ENCODE measurements at places on chromosomes 1 and 21.

GRCh38 chr21:33042812-33043211, 17.1 kb downstream of the OLIG2 start:
- peak; percentile 67 for DNase-seq

DNA sequence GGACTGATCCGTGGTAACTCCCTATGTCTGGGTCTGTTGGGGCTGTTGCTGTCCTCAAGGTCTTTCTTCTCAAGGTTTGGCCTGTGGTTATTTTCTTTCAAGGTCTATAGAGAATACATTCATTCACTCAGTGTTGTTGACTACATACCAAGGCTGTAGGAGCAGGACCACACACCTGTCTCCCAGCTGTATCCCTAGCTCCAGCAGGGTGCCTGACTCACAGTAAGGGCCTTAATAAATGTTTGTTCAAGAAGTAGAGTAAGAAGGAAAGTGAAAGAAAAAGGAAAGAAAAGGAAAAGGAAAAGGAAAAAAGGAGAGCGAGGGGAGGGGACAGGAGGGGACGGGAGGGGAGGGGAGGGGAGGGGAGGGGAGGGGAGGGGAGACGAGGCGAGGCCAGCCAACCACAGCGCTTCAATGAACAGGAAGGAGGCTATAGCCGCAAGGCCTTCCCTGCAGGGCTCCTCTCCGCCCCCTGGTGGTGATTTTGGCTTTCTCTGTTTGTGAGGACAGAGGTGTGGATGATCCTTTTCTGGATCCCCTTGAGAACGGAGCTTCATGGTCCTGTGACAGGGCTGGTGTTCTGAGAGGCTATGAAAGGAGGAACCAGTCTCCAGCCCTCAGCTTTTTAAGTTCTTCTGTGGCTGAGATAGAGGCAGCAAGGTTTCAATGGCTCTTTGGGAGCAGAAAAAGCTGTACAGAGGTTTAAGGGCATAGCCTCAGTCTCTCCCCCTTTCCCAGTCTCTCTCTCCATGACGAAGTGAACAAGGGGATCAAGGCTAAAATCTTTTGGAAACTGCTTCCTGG, 30.6 kb upstream of the LCE5A start:
- no peak for DNase-seq

- no peak for DNase-seq
Measured at GRCh38 chr1:54327386-54328065, 78.7 kb downstream of the SSBP3 start.

DNA sequence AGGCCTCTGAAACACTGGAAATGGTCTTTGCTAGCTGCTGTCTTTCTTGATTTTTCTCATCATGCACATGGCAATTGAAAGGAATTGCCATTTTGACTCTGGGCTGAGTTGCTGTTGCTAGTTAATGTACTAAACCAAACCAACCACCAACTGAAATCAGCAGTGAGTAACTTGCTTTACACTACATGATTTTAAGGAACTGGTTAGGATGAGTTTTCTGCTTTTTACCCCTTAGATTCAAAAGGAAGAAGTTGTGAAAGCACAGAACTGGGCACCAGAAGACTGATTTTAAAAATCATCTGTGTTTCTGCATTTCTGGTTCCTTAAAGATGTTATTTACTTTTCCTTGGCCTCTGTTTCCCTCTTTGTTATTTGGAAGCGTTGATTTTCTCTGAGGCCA, 361.9 kb downstream of the HLX start:
- no peak for DNase-seq

- DNase-seq: peak; percentile 92
Measured at GRCh38 chr1:109864930-109865612, 45.6 kb upstream of the CSF1 start.

DNA sequence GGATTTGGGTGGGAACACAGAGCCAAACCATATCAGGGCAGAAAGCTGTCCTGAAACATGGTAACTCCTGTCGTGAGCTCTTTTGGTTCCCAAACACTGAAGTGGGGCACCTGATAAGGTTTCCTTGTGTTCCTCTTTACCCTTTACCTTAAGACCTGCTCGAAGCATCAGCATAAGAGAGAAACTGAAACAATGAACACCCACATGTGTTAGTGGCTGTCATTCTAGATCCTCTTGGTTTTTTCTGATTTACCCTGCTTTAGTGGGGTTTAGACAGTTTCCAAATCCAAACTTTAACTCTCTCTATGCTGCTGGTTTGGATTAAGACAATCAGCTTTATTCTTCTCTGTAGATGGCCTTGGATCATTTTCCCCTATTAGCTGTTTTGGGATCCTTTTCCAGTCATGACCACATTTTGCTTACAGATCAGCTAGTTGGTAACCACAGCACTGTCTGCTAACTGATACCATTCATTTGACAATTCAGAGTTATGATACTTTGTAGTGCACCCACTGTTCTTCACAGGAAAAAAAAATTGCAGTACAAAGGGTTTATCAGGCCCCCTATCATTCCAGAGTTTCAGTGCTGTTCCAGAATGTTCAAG, 975 bp upstream of the MNDA start:
- no peak for DNase-seq

GRCh38 chr1:174572771-174573170, 125.0 kb downstream of the GPR52 start:
- DNase-seq: peak; percentile 11

DNA sequence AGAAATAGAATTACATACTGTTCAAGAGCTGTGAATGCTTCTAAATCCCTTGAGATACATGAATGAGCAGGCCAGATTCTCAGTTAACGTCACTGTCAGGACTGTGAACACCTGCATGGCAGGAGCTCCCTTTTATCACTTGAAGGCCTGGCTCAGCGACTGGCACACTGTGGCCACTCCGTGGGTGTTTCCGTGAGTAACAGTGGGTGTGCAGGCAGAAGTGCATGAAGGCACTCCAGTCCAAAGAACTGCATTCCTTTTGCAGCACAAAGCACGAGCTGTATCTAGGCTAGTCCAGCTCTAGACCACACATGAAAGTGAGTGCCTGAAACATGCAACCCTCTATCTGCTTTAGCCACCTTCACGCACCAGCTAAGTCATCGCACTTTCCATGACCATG, 9.6 kb upstream of the SIM2 start:
- DNase-seq: no peak

DNA sequence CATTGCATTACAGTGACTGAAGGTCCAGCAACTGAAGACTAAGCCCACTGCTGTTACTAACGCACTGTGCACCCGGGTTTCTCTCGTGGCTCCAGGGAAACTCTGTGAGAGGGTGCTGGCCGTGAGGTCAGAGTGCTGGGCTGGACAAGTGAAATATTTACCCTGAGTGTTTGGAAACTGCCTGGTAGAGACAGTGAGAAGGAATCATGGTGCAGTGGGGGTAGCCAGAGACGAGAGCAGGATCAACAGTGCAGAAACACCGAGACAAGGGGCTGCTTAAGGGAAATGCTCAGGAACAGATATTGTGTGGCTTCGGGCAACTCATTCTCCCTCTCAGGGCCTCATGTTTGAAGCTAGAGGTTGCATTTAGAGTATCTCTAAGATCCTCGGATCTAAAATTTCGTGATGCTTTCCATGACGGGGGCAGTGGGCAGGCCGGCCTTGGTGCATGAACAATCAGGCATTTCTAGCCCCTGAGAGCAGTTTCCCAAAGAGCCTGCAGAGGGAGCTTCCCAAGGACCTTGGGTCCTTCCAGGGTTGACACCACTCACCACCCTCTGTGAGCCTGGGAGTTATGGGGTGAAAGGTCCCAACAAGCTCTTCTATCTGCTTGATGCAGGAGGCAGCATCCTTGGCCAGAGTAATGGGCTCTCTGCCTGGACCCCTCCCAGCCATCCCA, 9.7 kb downstream of the CD2 start:
- DNase-seq: no peak

- no peak for DNase-seq
Measured at GRCh38 chr21:16873596-16873995, 639.2 kb upstream of the CXADR start.

DNA sequence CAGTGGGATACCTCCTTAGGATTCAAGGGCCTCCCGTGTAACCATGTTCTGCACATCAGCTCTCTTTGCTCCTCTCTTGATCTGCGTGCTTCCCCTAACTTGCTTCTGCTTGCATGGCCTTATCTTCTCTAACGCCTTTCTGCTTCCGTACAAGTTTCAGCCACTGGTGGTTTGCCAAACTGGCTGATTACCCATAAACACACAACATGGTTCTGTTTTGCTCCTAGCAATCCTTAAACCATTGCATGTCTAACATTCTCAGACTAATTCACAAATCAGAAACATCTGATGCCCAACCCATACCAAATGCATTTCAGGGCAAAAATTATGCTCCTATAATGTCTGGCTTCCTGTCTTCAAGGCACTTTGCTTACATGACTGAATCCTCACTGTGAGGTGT, 166.4 kb downstream of the PBX1 start:
- DNase-seq: peak; percentile 83

DNA sequence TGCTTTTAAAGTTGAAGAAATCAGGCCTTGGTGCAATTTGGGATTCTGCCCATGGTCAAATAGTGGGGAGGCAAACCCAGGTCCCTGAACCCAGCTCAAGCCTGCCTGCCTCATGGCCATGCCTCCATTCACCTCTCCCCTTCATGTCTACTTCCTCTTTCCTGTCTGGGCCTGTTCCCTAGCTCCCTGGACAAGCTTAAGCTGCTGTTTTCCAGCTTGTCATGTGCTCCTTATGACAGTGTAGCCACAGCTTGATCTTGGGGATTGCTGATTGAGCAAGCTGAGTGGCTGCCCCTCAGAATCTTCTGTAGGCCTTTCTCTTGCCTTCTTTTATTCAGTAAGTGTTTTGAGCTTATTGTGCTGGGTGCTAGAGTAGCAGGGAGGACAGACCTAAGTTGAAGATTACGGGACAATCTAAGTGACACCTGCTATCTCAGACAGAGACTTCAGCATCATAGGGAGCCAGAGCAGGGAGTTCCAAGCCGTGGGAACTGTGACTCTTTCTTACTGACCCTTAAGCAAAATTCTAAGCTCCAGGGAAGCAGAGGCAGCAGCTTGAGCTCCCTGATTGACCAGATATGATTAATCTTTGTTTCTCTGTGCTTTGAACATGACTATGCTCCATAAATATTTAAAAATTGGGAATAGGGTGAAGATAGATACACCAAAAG, 520 bp upstream of the MR1 start:
- no peak for DNase-seq

DNA sequence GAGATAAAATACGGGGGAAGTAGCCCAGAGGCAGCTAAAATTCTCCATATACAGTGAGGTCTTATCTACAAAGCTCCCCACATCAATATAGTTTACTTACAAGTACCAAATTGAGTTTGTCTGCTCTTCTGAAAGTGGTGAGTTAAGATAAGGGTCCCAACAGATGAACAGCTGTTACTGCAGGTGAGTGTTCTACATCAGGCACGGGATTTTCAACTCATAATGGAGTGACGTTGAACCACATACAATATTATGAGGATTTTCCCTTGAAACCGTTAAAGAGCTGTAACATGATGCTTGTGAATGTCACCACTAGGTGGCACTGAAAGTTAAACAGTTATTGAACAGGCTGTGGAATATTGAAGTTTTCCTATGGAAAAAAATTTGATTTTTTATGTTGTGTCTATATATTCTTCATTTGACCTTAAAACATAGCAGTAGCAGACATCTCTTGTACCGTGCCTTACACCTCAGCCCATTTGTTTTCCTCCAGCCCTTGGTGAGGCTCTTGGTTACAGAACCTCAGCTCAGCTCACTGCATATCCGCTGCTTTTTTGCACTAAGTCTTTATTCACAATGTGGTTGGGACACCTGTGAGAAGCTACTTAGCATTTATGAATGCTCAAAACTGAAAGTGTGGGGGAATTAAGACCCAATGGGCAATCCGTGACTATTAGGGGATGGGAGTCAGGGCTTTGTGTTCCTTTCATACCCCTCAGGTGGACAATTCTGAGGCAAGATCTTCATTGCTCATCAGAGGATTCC, 23.2 kb downstream of the CD1D start:
- DNase-seq: peak; percentile 1

GRCh38 chr1:102002057-102002456, 5.3 kb upstream of the OLFM3 start:
- no peak for DNase-seq

DNA sequence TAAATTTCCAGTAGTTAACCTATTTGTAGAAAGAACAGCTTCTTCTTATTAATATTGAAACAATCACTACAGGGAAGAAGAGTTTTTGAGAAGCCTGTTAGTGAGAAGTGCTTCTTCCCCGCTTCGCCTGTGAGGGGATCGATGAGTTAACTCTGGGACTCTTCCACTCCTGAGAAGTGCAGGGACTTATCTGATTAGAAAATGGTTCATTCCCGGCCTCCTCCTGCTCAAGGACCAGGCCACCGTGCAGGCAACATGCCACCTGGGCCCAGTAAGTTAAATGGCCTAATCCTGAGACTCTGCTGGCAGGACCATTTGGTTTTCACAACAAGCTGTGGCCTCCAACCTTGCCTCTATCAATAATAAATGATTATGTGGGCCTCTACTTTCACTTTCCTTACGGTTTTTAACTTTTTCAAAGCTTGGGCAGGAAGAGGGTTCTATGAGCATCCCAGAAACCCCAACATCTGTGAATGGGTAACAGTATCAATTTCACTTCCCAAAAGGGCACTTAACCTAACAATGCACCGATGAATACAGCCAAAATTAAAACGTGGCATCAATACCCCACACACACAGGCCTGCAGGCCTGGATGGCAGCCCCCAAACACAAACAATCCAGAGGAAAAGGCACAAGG, 33.1 kb downstream of the SIPA1L2 start:
- no peak for DNase-seq

DNA sequence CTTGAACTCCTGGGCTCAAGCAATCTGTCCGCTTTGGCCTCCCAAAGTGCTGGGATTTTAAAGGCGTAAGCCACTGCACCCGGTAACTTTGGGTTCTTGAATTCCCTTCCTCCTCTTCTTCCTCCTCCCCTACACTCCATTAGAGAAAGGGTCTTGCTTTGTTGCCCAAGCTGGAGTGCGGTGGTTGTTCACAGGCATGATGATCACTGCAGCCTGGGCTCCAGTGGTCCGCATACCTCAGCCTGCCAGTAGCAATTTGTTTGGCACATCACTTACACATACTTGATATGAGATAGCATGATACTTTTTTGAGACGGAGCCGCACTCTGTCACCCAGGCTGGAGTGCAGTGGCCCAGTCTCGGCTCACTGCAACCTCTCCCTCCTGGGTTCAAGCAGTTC, 2.2 kb downstream of the DEGS1 start:
- DNase-seq: no peak

GRCh38 chr1:56975446-56975845, 9.6 kb upstream of the C8B start:
- DNase-seq: no peak

DNA sequence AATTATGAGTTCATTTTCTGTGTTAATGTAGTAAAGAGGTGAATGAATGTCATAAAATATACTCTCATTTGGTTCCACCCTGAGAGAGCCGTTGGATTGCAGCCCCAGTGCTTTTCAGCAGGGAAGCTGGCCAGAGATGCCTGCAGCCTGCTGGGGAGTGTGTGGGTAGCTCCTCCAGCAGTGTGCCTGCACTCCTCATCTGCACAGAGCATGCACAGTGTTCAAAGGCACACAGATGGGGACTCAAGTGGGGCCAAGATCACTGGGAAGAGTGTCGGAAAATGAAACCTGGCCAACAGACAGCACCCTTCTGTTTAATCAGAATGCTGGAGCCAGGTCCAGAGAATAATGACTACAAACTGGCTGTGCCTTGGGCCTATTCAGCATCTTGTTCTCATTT, 206.8 kb downstream of the ST6GALNAC3 start:
- DNase-seq: no peak

- DNase-seq: no peak
Measured at GRCh38 chr21:44448651-44449131, 6.6 kb upstream of the LRRC3 start.

All from GM04503 (cell line).